BJ (cell line): ENCODE measurements at places on chromosomes 7 and 10.

GRCh38 chr7:101875283-101875846, 57.9 kb downstream of the CUX1 start:
- DNase-seq, result no peak

DNA sequence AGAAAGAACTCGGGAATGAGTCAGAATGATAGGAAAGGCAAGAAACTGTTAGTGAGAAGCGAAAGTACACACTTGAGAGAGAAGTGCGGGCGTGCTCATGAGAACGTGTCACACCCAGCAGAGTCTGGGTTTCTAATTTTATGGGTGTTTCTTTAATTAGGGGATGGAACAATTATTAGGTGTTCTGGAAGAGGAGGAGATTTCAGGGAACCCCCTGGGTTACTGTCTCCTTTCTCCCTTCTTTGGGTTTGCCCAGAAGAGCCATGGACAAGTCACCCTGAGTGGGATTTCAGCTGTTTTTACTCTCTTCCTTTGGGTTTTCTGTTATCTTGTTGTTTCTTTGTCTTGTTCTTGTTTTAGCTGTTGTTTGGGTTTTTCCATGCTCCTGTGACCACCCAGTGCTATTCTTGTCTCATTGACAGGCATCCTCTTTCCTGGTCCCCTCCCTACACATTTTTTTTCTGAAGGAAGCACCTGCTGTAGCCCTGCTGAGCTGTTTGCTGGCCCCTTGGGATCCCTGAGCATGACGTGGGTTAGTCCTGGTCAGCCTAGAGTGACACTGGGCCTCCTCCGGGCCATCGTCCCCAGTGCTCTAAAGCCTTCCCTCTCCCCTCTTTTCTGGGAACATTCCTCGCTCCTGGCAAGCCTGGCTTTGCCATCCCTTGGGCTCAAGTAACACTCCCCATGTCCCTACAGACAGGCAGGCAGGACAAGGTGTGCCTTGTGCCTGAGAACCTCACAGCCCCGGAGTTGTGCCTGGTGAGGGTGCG, 3.5 kb downstream of the SH2D4B start:
- DNase-seq, result no peak

DNA sequence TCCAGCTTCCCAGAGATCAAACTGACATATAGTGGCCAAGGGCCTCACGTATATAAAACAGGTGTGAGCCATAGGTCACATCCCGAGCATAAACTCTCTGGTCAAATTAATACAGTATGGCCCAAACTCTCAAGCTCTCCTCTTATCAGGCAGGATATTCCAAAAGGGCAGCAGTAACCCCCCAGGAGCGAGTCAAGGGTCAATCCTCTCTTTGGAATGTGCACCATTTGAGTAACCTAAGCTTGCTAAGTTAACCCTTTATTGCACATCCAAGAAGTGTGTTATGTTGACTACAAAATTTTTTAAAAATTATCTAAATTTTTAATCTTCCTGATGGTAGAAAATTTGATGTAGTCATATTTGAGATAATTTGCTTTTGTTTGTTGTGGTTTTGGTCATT, 4.5 kb upstream of the TRIM24 start:
- DNase-seq, result no peak

- no peak for DNase-seq
Measured at GRCh38 chr7:131546583-131547141, 9.8 kb downstream of the PODXL start.

DNA sequence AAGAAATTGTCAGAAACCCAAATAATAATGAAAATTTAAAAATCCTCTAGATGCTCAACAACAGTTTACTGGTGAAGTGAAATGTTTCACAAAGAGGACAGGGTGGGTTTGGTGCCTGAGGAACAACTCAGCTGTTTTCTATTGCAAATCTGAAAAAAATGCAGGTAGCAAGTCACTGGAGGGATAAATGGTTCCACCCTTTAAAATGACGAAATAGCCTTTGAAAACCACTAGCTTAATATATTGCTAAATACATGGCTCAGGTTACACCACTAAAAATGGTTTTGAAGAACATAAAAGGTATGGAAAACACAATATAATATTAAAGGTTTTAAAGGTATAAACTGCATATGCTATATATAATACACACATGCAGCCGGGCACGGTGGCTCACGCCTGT, 69.5 kb downstream of the LMBR1 start:
- DNase-seq, result no peak

GRCh38 chr7:97868314-97868713, 3.9 kb downstream of the ASNS start:
- no peak for DNase-seq

DNA sequence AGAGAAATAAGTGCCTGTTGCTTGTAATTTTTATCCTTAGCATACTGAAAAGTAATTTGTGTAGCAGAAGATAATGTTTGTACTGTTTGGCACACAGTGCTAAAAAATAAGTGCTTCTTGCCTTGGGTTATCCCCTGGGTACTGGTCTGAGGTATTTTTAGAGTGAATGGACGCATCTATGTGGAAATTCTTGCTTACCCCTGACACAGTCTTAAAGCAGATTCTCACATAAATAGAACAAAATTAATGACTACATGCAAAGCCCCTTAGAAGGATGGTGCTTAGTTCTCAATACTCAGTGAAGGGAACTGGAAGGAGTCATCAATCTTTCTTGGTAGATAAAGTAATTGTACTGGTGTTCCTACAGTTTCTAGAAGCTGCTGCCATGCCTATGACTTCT, 548.6 kb downstream of the ARL4A start:
- no peak for DNase-seq

- no peak for DNase-seq
Measured at GRCh38 chr7:47973739-47974138, 5.7 kb downstream of the HUS1 start.

DNA sequence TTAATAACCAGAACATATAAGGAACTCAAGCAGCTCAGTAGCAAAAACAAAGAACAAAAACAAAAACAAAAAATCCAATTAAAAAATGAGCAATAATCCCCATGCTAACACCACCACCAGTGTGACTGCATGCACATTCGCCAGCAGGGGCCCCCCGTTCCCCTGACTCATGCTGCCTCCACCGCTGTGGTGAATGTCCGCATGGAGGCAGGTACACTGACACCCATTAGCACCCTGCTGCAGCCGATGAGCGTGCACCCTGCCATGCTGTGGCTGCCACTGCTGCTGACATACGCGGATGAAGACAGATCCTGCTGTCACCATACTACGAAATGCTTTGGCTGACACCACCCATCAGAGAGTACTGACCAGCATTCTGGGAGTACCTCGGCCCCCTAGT, 321.6 kb upstream of the LRRTM3 start:
- DNase-seq, result no peak

DNA sequence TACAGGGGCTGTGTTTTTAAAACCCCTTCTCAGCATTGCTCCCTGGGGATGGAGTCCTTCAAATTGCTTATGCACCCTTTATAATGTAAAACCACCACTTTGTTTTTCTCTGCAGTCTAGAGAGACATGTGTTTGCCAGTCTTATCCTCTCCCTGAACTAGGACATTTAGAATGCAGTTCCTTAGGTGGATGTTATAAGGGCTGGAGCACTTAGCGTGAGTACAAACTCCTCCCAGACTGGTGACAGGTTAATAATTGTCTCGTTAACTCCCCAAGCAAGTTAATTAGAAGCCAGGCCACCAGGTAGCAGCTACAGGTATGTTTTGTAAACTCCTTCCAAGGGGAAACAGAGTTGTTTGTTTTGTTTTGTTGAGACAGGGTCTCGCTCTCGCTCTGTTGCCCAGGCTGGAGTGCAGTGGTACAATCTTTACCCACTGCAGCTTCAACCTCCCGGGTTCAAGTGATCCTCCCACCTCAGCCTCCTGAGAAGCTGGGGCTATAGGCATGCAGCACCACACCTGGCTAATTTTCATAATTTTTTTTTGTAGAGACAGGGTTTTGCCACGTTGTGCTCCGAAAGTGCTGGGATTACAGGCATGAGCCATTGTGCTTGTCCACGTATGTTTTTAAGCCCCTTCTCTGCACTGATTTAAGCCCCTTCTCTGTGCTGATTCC, 100.2 kb downstream of the FAM107B start:
- no peak for DNase-seq

GRCh38 chr7:135333200-135333599, 99.6 kb downstream of the STRA8 start:
- no peak for DNase-seq

DNA sequence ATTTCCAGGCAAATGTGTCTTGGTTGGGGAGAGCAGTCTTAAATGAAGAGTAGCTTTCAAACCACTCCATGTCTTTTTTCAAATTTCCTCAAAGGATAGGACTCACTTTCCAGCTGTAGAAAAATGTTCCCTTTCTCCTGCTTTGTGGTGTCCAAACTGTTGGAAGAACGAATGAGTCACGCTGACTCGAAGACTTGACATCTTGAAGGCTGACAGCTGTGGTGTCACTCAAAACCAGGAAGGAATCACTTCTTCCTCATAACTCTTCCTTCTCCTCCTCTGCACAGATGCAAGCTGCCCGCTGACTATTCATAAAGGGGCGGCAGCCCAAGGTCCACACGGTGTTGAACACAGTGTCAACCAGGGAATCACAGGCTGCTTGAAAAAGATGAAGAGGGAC, 19.2 kb downstream of the PLA2G12B start:
- DNase-seq, result no peak

DNA sequence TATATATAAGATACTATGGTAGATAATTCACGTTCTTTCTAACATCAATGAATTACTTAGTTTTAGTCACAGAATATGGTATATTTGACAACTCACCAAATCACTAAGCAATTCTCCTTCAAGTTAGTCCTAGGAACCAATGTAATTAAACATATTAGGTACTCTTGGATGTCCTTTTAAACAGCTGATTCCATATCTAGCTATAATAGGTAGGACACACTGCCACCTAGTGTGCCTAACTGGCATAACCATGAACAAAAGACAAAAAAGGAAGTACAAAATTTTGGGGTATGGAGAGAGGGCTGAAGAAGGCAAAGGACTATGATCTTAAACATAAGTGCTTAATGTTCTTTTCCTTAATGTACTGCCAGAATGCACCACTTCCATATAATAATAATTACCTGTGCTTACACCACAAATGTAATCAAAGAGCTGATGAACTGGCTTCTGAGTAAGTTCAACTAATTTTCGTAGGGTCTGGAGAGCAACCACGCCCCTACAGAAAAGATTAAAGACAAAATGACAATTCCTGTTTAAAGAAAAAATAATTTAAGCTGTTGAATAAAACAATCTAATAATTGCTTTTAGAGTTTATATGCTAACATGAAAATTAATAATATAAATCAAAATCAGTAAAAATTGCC, 28.7 kb downstream of the PNPLA8 start:
- DNase-seq, result no peak

DNA sequence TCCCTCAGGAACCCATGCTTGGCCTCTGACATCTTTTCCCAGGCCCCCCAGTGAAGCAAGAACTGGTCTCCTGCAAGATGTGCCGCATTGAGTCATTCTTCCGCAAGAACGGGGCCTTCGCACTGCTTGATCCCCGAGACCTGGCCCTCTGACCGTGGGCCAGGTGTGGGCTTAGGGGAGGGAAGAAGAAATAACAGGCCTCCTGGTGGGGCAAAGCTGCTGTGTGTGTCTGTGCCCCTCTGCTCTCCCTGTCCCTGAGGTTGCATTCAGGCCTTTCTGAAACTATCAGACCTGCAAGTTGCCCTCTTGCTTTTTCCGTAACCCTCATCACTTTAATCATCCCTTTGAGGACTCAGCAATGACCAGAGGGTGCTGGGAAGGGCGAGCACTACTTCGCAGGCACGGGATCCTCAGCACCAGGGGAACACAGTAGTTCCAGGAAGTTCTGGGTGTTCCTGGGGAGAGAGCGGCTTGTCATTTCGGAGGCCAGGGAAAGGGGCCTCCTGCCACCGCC, 6.0 kb downstream of the ATP6V1F start:
- no peak for DNase-seq
